Posterior cingulate gyrus (tissue), 11 donors: ENCODE measurements at places on chromosomes 16 and 17.

GRCh38 chr17:66957343-66957742, 7.2 kb upstream of the CACNG4 start:
- no peak for DNase-seq

DNA sequence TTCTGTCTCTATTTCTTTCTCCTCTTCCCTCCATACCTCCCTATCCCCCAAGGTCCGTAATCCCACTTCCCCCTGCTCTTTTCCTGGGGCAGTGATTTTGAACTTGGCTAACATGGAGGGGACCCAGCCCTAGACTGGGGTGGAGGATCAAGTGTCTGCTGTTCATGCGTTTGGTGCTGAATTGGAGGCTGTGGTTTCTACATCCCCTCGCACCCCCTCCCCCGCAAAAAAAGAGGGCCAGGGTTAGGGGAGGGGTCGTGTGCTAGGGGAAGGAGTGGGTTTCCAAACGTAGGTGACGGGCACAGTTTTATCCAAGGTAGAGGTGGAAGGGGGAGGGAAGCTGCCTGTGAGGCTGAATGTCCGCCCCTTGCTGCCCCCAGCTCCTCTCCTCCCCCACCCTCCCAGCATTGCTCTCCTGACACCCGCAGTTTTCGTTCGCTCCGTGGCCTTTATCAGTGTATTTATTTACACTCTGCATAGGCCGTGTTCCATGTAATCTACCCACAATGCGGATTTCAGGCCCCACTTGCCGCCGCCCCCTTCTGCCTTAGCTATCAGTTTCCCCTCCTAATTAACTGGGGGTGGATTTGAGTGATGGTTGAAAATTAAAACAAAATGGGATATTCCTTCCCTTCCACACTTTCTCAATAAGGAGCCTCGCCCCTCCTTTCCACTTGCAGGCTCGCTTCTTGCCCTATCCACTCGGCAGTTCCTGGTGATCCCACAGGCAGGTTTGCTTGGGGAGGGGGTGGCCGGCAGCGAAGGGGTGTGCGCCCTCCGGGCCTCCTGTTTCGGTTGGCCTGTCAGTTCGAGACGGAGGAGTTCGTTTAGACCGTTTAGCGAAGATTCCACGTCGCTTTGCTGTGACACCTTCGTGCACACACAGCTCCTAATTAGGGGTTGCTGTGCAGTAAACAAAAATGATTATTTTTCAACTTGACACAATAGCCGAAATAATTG, 2.0 kb downstream of the GNAO1 start:
- no peak for DNase-seq

- no peak for DNase-seq
Measured at GRCh38 chr17:3843935-3844516, 2.0 kb downstream of the NCBP3 start.

DNA sequence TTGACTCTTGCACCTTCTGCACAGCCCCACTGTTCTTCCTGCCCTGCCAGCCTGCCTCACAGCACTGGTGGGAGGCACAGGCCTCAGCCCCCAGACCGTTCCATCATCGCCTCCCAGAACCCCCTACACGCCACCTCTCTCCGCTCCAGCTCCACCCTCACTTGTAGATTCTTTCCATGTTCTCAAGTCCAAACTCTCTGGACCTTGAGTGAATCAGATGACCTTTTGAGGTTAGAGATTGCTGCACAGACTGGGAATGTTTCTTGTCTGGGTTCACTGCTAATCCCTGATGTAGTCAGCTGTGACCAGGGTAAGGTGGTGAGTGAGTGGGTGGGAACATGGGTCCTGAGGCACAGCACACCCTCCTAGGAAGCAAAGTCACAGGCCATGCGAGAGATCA, 272.4 kb downstream of the IRF8 start:
- DNase-seq: no peak

- DNase-seq: peak; percentile 50
Measured at GRCh38 chr16:30351001-30351441, 4.1 kb downstream of the CD2BP2 start.

DNA sequence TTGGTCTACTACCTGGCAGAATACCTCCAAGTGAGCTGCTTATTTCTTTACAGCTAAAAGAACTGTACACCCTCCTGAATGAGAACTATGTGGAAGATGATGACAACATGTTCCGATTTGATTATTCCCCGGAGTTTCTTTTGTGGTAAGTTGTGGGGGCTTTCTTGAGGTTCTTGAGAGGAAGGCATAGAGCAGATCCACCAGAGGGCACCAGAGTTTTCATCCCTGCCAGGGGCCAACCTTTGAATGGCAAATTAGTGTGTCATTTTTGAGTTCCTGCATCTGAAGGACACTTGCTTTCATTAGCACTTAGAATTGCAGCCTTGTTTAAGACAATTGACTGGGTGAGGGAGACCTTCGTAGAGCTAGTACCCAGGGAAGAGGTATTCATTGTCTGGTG, 35.0 kb downstream of the NMT1 start:
- no peak for DNase-seq

- no peak for DNase-seq
Measured at GRCh38 chr17:77790143-77790829, 168.2 kb upstream of the TNRC6C start.

DNA sequence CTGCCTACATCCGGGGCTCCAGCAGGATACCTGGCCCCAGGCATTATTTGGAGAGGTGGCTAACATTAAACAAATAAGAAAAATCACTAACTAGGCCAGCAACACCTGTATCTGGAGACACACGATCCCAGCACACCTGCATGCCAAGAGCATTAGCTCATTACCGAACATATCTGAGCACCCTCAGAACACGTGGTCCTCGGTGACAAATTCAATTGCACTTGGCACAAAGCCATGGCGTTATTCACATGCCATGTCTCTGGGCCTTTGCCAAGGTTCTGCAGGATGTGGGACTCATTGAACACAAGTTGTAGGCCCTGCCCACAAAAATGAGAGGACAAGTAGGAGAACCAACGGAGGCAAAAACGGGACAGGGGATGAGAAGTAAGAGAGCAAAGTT, 552.3 kb downstream of the TOX3 start:
- no peak for DNase-seq

DNA sequence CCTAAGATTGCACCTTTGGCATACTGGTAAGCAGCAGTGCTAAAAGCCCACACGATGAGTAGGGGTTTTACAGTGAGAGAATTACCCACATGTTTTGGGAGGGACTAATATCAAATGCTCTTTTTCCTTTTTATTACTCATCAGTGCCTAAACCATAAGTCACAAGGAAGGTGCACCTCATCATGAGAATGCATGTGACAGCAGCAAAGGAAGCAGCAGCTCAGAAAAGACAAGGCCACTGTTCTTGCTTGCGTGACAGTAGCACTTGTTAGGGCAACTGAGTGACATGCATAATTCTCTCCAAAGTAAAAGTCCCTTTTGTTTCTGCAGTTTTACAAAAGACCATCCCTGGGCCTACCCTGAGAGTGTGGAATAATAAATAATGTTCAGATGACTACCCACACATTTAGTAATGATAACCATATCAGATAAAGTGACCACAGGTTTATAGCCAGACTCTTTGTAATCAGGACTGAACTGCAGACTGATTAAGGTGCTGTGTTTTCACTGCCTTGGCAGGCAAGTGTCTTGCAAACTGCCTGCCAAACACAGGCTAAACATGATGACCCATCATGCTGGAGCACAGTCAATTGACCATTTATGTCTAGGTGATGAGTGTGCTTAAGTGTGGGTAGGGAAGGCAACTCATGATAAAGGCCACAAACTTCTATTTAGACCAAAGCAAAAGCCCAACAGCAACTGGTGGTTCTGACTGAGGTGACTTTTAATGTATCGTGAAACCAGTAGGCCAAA, 1751.4 kb downstream of the TP53TG3F start:
- DNase-seq: no peak

DNA sequence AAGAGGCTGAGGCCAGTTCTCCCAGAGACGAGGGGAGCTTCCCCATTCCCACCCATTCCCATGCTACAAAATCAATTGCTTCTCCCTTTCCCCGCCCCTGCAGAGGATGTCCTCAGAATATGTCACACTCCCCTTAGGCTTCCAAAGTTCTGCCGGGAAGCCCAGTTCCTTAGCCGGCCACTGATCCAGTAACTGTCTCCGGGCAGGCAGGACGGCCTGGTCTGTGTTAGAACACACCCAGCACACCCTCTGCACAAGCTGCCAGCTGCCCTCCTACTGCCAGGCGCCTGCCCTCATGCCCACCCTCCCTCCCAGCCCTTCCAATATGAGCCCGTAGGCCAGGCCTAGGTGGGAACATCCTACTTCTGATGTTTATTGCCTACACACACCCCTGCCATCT, 31.1 kb downstream of the SGSM2 start:
- no peak for DNase-seq

GRCh38 chr17:6676802-6677157, 25.2 kb downstream of the C17orf100 start:
- no peak for DNase-seq

DNA sequence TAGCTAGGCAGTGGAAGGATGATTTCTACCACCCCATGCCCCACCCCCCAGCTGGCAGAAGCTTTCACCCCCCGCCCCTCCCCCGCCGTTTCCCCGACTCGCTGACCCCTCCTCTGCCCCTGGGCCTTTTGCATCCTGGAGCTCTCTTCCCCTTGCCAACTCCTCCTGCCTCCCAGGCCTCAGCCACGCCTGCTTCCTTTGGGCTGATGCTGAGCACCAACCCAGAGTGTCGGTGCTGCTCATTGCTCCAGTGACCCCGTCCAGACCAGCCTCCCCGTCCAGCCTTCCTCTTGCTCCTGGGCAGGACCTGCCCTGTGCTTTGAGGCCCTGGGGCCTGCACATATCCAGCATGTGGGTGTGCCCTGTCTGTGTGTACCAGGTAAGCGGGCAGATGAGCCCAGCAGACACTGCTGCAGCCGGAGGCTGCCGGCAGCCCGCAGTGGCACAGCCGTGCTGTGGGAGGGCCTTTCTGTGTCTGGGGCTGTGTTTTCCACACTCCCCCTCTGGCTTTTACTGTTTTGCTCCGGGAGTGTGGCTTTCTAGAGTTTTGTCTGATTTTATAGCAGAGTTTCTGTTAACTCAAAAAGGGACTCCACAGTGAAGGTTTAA, 72.9 kb downstream of the JPH3 start:
- no peak for DNase-seq

- DNase-seq: no peak
Measured at GRCh38 chr17:7235693-7236665, 1.7 kb upstream of the DVL2 start.

DNA sequence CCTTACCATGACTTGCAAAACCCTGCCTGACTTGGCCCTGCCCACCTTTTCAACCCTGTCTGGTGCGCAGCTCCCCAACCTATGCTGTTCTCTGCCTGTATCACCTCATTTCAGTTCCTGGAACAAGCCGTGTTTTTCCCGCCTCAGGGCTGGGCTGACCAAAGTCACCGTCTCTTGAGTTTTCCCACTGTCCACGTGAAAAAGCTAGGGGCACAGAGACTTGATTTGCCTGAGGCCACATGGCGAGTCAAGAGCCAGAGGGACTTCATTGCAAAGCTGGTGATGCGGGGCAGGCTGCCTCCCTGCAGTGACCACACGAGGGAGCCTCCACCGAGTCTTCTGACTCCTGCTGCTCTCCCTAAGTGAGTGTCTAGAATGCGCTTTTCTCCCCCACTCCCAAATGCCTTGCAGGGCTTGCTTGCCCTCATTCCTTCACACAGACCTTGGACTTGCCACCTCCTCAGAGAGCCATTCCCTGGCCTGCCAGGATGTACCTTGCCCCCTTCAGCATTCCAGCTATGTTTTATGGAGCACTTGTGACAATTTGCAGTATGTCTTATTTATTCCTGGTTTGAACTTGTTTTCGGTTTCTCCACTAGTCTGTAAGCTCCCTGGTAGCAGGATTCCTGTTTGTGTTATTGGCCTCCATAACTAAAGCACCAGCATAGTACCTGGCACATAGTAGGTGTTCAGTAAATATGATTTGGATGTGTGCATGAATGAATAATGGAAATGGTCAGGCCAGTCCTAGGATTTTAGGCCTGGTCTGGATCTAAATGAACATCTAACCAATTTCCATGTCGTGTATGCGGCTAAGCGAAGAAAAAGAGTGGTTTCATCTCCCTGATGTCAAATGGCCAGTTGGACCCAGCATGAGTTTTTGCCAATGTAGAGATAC, 252.3 kb downstream of the SNX29 start:
- peak; percentile 85 for DNase-seq

DNA sequence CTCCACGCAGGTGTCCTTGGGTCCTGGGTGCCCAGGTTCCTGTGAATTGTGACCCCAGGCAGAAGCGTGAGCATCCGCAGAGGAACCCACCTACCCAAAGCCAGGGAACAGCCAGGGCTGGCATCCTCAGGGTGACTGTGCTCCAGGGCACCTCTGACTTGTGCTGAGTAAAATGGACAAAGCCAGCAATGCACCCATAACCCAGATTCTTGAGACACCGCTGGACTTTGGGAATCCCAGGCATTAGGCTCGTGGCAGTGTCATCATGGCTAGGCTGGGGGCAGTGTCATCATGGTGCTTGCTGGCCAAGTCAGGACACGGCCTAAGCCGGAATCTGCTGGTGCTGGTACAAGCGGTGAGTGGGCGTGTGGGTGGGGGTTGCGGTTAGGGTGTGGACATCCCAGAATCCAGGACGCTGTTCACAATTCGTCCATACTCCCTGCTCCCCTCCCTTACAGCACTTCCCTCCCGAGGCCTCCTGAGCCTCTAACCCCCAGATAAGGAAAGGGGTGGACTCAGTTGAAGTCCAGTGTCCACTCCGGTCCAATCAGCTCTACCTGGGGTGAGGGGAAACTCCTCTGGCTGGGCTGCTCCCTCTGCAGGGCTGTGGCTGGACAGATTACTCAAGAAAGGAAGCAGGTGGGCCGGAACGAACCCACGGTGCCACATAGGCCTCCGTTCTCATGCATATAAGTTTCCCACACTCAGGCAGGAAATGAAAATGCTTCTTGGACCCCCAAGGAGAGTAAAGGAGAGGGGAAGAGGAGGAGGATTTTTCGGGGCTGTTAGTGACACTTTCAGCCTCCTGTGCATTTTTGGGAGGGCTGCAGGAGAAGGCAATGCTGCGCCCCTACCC, 138.9 kb downstream of the SEC14L1 start:
- DNase-seq: no peak

DNA sequence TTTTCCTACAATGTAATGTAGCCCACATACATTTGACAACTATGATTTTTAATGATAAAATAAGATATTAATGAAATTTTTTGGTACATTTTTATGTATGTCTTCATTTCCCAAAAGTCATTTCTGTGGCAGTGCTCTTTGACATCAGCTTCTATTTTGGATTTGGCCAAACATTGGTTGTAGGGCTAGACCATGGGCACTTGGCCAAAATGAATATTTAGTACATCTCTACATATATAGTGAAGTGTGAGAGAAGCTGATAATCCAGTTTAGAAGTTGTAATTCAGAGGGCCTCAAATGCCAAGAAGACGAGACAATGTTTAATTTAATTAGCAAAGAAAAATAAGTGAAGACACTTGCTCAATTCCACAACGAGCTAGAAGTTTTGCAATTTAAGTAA, 724.9 kb upstream of the SOX9 start:
- no peak for DNase-seq

- no peak for DNase-seq
Measured at GRCh38 chr17:1976000-1976682, 49.0 kb downstream of the RTN4RL1 start.

GRCh38 chr16:70804734-70805169, 3.8 kb upstream of the VAC14 start:
- DNase-seq: no peak

GRCh38 chr16:73217654-73218053, 169.7 kb upstream of the ZFHX3 start:
- DNase-seq: no peak
